ENCODE measurements at places on chromosomes 6 and 20. TPM values are rescaled to one million over a fixed set of nuclear protein-coding genes. Genes with fewer than 3 reads are reported as not detected.

DNA sequence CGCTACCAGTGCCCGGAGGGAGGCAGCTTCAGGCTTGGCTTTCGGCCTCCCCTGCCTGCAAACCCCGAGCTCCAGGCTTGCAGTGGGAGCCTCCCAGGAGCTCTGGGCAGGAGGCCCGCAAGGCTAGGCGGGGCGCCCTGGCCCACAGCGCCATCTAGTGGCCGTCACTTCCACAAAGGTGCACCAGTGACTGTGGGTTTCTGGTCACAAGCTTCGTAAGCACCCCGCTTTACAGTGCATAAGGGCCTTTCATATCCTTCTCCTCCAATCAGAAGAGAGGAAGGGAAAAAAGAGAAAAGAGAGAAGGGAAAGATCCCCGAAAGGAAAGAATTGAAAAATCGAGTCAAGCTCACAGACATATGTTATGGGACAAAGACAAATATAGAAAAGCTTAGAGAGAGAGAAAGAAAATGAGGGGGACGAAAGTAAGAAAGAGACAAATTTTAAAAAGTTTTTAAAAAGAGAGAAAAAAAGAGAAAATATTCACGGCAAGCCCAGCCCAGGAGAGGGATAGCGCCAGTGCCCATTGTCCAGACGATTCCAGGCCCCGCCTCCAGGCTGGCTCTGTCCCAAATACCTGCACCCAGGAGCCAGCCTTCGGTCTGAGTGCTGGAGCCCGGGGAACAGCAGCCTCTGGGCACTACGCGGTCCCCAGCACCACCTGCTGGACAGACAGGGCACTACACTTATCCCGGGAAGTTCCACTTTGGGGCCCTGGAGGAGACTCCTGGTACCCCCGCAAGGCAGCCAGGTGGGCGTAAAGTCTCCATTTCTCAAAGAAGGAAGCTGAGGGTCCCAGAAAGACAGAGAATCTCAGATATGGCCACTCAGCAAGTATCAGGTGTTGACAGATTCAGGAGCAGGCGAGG is 207.1 kb downstream of the PREX1 start:
- DNase-seq, result peak; percentile 97

- no peak for DNase-seq
Observed at GRCh38 chr6:122798099-122798641, 9.1 kb downstream of the SMPDL3A start.

DNA sequence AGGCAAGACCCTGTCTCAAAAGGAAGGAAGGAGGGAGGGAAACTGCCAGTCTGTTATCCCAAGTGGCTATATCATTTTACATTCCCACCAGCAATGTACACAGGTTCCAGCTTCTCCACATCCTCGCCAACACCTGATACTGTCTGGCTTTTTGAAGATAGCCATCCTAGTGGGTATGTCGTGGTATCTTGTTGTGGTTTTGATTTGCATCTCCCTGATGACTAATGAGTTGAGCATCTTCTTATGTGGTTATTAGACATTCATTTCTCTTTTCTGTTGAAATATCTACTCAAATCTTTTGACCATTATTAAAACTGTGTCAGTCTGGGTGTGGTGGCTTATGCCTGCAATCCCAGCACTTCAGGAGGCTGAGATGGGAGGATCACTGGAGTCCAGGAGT is 47.9 kb upstream of the ARID1B start:
- no peak for DNase-seq

GRCh38 chr6:168408504-168409136 is 32.4 kb upstream of the SMOC2 start:
- peak; percentile 25 for DNase-seq

DNA sequence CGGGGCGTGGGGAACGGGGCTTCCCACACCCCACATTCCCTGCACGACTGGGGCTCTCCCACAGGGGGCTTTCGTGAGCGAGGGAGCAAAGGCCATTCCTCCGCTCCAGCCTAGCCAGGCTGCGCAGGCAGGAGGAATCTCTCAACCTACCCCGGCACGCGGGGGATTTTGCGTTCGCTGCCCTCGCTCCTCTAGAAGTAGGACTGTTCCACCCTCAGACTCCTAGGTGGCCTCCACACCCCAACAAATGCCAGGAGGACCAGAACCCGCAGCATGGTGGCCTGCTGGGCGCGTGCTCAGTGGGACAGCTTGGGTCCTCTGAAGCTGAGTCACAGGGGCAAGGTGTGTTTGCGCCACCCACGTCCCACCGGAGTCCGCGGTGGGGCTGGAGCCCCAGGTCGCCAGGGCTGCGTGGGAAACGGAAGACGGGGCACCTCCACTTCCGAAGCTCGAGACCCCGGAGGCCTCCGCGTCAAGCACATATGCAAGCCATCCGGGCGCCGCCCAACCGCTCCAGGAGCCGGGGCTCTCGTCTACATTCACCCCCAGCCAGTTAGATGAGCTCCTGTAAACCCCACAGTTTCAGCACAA is 1938.5 kb upstream of the DEFB115 start:
- DNase-seq, result no peak

- no peak for DNase-seq
Observed at GRCh38 chr6:131408811-131409210, 164.2 kb upstream of the ARG1 start.

The MDFI gene
- total RNA-seq, result 52.7 TPM

The SCRT2 gene
- not detected for total RNA-seq

The TRAM2 gene
- total RNA-seq, result 19.3 TPM

The PPIL1 gene
- 58.0 TPM for total RNA-seq
